AG04450 (cell line): ENCODE measurements at places on chromosomes 13 and 19.

DNA sequence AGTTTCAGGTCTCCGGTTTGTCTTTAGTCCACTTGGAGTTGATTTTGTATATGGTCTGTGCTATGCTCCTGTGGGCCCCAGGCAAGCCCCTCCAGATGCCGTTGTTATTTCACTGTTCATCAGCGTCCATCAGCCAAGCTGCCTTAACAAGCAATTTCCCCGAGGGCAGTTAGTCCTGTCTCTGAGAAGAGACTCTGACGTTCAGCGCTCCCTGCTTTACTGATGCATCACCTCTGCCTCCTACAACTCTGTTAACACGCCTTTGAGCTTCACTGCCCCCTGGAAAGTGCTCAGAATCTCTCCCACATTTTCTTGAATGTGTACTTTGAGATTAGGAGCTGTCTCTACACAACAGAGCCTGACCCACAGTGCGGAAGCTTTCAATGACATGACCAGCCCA lies 41.8 kb upstream of the UBAC2 start:
- no peak for DNase-seq

DNA sequence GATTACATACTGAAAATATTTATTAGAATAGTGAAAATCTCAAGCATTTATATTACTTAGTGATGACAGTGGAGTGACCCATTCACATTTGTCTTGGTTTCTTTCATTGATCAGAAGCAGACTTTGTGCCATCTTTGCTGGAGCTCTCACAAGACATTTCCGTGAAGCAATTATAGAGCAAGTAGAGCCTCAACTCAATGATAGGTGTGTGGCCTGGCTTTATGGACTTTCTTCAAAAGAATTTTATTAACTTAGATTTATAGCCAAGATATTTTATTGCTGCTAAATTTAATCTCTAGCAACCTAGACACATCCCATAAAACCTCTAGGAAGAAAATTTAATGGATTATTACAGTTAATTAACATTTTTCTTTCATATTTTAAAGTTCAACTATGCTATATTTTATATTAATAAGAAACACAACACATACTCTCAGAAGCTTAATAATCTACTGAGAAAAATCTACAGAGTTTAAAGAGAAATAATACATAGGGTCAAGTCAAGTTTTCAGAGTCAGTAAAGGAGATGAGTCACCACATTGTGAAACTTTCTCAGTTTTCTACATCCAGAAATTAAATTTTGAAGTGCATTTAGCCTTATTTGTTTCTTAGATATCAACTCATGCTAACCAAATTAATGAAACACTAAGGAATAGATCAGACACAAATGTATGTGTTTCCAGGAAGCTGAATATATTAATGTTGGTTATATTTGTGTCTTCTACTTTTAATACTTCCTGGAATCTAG lies 160.5 kb downstream of the LACC1 start:
- no peak for DNase-seq

DNA sequence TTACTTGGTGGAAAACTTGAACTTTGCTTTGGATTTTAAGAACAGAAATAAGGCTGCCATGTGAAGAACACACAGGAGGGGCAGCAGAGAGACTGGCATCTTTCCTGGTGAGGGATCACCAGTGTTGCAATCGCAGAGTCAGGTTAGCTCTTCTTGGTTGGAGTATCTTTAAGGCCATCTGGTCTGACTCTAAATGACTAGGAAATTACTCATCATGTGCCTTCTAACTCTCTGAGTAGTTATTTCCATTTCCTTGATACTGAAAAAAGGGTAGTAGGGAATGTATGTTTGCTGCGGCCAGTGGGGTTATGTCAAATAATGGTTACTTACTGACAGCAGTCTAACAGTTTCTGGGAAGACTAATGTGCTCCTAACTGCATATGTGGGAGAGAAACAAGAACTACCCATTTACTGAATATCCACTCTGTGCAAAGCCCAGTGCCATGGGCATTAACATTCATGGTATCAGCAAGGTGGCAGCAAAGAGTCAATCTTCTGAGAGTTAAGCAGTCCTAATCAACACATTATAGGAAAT lies 122.1 kb downstream of the COG6 start:
- peak; percentile 55 for DNase-seq

GRCh38 chr19:6126335-6126974 lies 9.0 kb upstream of the ACSBG2 start:
- DNase-seq: peak; percentile 23

GRCh38 chr19:48760504-48761205 lies 5.3 kb downstream of the FGF21 start:
- DNase-seq: no peak

DNA sequence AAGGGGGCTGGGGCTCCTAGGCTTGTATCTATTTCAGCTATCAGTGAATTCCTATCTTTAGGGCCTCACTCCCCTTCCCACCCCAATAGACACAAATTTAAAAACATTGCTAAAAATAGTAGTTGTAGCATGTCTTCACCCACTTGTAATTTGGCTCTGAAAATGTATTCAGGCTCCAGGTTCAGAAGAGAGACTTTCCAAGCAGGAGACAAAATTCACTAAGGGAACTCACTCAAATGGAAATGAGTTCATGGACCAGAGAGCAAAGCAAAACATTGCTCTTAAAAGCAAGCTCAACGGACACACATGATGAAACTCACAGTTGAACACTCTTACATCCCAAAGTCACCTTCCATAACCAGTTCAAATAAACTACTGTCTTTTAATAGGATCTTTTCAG lies 36.8 kb downstream of the PHF11 start:
- DNase-seq: no peak

GRCh38 chr13:23044906-23045305 lies 135.9 kb upstream of the SGCG start:
- no peak for DNase-seq

- no peak for DNase-seq
Observed at GRCh38 chr19:9078651-9079050, 8.2 kb upstream of the OR1M1 start.

DNA sequence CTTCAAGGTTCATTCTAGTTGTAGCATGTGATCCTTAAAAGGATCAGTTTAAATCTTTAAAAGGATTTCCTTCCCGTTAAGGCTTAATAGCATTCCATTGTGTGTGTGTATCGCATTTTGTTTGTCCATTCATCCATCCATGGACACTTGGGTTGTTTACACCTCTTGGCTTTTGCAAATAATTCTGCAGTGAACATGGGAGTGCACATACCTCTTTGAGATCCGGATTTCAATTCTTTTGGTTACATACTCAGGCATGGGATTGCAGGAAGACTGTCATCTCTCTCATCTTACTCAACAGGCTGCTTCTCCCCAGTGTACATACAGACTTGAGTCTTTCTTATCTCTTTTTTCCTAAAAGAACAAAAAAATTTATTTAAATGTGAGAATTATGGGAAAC lies 1.2 kb downstream of the RNF113B start:
- no peak for DNase-seq

GRCh38 chr13:93268327-93269028 lies 41.9 kb downstream of the GPC6 start:
- DNase-seq: no peak

- no peak for DNase-seq
Observed at GRCh38 chr13:30830638-30830965, 75.5 kb upstream of the MEDAG start.

DNA sequence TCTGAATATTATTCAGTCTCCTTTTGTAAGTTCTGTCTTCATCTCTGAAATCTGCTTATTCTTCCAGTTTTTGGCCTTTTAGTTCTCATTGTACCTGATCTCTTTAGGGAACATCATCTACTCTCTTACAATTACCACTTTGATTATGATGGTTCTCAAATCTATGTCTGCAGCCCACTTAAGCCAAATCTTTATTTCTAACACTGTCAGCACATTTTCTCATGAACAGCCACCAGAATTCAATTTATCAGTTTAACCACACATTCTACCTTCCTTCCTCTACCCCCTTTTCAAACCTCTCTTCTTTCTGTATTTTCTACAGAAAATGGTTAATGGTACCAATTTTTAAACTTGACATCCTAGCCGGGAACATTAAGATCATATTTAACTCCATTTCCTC lies 175.3 kb downstream of the FGF14 start:
- DNase-seq: no peak

DNA sequence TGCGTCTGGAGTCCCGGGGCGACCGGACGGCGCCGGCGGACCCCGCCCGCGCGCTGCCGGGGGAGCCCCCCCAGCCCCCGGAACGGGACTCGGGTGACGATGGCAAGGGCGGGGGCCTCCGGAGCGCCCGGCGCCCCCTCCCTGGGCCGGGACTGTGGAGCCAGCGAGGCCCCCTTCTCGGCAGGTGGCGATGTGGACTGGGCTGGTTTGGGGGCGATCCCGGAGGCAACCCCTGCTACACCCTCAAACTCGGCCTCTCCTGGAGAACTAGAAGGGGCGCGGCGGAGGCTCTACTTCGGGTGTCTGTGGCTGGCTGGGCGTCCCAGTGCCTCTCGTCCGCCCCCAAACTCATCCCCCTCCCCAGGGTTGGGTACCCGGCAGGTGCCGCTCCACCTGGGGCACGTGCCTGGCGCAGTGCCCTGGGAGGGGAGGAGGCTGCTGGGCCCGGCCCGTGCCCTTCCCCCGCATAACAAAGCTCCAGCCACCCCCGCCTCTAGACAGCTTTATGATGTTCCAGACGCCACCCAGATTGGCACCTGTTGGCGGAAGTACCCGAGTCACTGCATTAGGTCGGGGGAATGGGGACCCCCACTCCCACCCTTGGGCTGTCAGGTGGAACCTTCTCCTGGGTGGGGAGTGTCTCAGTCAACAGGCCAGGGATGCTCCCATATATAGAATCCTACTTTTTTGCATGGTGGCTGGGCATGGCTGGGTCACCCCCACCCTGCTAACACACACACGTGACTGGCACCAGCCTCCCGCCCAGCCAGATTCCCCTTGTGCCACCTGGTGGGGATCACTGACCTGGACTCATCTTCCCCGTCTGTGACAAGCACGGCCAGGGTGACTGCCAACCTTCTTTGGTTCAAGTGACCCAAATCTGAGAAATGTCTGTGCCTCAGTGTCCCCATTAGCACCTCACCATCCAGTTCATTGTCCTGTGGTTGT lies 722 bp downstream of the PKN1 start:
- no peak for DNase-seq

DNA sequence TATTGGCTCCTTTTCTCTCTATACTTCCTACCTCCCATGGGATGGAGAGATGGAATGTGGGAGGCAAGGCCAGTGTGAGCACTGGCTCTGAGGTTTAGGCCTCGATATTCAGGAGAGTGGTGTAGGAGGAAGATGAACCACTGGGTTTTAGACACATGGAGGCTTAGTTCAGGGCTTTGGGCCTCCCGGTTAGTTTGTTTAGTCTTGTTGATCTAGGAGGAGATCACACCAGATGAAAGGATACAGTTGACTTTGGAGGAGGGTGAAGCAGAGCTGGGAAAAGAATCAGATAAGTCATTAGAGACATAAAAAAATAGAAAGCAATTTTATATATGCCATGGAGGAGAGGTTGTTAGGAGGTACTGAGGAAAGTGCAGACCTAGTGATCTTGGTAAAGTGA lies 30.9 kb downstream of the RNASEH2B start:
- no peak for DNase-seq

- DNase-seq: no peak
Observed at GRCh38 chr19:48970923-48971395, 5.8 kb downstream of the FTL start.

- no peak for DNase-seq
Observed at GRCh38 chr13:21006141-21007005, 55.0 kb downstream of the LATS2 start.

DNA sequence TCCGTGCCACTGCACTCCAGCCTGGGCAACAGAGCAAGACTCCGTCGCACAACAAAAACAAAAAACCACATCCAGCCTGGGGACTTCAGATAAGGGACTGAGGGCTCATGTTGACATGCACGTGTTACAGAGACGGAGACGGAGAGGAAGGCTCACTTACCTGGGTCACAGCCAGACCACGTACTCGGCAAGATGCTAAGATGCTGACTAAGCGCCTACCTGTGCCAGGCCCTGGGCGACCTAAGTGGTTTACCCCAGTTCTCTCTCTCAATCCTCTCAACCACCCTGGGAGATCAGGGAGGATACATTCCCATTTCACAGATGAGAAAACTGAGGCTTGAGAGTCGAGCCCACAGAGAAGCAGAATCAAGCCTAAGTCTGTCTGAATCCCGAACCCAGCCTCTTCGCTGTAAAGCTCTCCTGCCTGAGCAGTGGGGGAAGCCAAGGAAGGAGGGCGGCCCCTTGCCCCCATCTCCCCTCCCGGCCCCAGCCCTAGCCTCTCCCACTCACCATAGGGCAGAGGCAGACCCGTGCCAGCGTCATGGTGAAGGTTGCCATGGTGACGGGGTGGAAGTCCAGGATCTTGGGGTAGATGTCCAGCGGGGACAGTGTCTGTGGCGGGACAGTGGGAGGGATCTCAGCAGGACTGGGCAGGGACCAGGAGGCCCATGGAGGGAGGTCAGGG lies 13.5 kb downstream of the ERCC2 start:
- DNase-seq: no peak

DNA sequence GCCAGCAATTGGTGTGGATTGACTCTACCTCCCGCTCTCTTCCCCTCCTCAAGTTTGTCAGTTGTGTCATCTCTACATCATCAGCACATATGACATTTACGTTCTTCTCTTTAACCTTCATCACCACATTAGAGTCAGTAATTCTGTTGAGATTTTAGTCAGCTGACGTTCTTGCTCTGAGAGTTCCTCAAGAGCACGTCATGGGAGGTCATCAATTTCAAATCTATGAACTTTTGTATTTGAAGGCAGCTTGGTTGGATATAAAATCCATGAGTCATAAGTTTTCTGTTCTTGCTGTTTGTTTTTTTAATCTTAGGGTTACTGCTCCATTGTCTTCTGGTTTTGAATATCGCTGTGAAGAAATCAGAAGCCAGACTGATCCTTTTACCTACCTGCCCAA lies 21.8 kb upstream of the ARGLU1 start:
- DNase-seq: no peak

- DNase-seq: no peak
Observed at GRCh38 chr19:49853852-49854377, 3.0 kb downstream of the PTOV1 start.

- no peak for DNase-seq
Observed at GRCh38 chr13:32600890-32601289, 14.6 kb downstream of the PDS5B start.

DNA sequence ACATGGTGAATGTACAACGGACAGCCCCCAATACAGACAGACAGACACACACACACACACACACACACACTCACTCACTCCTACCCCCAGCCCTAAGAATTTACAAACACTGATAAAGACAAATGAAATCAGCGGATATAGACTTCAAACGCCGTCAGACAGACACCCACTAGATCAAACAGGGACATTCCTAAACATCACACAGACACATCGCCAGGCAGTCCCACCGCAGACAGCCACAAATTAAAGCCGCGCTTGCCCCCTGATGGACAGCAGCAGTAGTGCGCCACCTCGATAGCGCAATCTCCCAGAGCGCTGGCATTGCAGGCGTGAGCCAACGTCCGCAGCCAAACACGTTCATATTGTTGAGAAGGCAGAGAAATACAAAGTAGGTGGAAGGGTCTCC lies 24.7 kb upstream of the ADGRE1 start:
- DNase-seq: peak; percentile 29

DNA sequence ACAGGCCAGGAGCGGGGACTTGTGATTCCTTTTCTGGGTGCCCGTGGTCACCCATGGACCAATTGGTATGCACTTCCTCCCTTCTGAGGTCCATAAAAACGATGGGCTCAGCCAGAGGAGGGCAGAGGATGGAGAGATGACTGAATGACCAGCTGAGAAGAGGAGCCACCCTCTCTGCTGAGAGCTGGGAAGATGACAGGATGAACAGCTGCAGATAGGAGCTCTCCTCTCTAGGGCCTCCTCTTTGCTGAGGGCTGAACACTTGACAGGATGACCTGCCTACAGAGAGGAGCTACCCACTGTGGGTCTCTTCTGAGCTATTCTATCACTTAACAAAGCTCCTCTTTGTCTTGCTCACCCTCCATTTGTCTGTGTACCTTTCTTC lies 4.1 kb downstream of the IGFL4 start:
- DNase-seq: no peak
